ENCODE measurements at places on chromosomes 2 and 18.

DNA sequence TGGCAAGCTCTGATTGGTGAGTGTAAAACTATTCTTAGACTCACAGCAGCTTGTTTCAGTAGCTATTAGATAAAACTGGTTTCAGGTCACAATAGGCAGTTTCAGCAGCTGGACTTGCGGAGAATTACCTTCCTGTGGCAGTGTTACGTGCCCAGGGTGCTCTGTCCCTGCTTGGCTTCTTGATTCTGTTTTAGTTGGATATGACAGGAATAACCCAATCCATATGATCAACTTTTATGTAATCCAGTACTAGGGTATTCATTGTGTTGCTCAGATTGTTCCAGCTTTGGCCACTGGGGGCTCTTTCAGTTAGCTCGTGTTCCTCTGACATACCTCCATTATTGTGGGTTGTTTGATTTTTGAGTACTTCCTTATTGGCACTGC lies 43.1 kb downstream of the INPP4A start:
- no peak for DNase-seq

DNA sequence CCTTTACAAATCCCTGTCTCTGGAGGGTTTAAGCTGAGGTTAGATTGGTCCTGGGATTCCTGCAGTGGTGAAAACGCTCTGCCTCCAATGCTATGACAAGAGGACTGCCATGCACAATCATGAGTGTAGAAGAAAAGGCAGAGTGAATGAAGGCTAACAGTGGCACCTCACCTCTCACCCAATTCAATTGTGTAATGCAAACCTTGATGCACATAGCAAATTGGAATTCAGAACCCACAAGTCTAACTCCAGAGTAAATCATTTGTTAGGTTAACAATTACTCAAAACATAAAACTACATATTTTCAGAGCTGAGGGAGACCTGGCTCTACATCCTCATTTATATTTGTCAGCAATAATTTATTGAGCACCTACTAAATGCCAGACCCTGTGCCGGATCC lies 1.8 kb downstream of the TGFBRAP1 start:
- DNase-seq, result no peak

DNA sequence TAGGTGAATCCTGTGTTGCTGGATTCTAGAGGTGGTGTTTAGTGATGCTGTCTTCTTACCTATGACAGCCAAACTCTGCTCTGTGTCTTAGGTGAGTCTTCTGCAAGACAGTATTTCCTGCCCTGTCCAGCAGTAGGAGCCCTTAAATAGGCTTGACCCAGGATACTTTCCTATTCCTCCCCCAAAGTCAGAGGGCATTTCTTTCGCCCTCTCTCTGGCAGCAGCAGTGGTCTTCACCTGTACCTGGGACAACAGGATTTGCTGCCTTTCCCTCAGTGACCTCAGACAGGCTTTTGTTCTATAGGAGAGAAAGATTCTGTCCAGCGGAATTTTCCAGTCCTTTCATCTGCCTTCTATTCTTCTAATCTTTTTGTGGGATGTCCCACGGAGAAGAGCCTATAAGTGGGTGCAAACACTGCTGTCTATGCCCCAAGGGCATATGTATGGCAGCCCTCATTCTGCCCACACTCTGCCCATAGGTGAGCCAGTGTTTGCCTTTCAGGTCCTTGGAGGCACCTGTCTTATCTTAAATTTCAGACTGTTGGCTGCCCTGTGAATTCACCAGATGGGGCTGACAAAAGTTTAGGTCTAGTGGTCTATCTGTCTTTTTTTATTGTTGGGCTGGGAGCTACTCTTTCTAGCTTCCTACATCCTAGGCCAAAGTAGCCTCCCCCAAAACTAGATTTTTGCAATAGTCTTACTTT lies 177.3 kb upstream of the SPOPL start:
- no peak for DNase-seq

- DNase-seq, result no peak
These were observed 73.9 kb upstream of the TAF1B start for GRCh38 chr2:9769171-9770005.

GRCh38 chr2:230218421-230218820 lies 1.4 kb downstream of the SP110 start:
- DNase-seq, result no peak

DNA sequence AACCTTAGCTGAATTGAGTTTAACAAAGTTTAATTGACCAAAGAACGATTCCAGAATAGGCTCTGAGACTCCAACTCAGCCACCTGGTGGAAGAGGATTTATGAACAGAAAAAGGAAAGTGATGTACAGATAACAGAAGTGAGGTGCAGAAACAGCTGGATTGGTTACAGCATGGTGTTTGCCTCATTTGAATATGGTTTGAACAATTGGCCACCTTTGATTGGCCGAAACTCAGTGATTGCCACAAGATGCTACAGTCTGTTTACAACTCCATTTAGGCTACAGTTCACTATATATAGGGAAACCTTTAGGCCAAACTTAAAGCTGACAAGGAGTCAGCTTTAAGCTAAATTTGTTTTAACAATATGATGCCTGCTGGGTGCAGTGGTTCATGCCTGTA lies 28.1 kb upstream of the SLC35G4 start:
- DNase-seq, result no peak

DNA sequence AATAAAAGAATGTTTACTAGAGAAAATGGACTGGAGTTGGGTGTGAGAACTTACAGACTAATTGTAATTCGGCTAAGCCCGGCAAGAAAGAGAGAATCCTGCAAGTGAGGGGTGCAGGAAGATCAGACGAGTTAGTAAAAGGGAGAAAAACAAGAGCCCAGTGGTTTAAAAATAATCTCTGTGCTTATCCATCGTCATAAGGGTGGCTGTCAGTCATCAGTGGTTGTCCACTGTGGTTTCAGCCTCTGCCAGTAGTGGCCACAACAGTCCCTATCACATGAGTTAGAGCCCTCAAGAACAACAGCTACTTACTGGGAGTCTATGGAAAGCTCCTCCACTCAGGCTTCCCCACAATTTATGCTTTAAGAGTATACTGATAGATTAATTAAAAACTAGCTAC lies 239.8 kb downstream of the SETBP1 start:
- DNase-seq, result no peak

- DNase-seq, result no peak
These were observed 2.5 kb upstream of the ANKRD39 start for GRCh38 chr2:96860065-96861029.

GRCh38 chr2:172674034-172674967 lies 61.3 kb upstream of the RAPGEF4 start:
- DNase-seq, result peak; percentile 24

DNA sequence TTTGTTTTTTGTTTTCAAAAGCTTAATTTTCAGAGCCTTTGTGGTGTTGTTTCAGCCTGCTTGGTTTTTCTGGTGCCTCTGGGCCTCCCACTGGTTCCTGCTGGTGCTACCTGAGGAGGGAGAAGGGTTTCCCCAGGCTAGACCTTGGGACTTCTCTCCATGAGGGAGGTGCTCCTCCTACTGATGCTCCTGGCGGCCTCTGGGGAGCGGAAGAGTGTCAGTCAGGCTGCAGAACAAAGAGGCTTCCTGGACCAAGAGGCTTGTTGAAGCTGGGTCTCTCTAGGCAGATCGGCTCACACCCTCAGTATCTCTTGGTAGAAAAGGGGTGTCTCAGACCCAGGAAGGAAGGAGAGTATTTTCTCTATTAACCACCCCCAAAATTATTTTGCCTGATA lies 32.2 kb downstream of the RFX8 start:
- no peak for DNase-seq

- DNase-seq, result peak; percentile 74
These were observed 68.9 kb downstream of the BIRC6 start for GRCh38 chr2:32425719-32426141.

GRCh38 chr2:231785822-231786176 lies 446 bp upstream of the COPS7B start:
- no peak for DNase-seq

DNA sequence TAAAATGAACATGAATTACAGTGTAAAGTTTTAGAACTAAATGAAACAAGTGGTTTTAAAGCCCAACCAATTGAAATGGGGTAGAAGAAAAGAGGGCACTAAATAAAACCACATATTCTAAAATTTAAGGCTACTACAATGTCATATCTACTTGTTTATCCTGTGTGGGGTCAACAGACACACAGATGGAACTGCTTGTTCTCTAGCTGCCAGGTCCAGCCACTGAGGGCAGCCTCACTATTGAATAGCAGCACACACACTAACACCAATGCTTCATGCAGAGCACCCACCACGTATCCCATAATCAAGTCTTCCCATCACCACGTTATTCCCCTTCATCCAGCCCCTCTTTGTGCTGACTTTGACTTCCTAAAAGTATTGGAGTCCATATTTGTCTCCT lies 88.1 kb downstream of the SPIRE1 start:
- no peak for DNase-seq

GRCh38 chr2:94956797-94957391 lies 68.6 kb upstream of the MAL start:
- peak; percentile 47 for DNase-seq

GRCh38 chr2:178804791-178805190 lies 2.4 kb downstream of the TTN start:
- DNase-seq, result no peak

DNA sequence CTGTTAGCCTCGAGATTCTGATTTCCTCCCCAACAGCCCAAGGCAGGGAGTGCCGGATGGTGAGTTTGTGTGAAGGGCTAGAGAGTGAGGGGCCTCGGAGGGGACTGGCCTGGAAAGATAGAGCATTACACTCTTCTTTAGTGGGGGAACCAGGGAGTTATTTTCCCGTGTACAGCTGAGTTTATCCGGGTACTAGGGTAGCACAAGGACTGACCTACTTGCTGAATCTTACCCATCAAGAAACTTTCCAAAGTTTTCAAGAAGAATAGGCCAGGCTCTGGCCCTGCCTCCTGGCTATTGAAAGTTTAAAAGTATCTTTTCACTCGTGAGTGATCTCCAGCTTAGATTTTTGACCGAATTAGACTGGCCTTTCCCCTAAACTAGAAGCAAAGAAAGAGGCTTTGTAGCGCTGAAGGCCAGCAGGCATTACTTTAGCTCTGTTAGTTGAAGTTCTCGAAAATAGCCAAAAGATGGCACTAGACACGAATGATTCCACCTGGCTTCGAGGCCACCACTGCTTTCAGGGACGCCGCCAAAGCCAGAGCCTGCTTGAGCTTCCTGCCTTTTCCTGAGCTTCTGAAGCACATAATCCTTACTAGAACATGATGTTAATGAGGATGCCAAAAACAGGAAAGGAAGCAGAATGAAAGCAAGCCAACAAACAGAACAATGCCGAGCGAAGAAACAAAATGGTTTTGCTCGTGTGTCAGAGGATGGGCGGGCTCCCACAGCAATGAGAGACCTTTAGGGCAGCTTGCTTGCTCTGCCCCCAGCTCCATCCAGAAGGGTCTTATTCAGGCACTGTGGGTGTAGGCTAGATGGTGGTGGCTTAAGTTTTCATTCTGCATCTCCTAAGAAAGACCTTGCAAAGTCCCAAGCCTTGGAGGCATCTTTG lies 55.8 kb downstream of the TSN start:
- DNase-seq, result peak; percentile 71

DNA sequence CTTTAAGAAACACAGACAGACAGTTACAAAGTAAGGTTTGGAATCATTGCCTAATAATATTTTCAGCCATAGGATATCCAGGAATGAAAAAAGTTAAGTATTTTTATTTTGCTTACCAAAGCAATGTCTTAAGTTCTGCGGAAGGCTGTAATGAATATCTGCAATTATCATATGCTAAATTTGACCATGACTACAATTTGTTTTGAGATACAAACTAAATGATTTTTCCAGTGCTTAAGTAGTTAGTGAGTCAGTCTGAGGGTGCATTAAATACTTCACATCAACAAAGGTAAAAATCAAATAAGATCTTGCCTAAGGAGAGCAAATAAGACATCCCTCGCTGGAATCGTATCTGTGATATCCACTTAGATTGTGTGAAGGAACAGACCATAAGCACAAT lies 250.0 kb downstream of the CD226 start:
- DNase-seq, result no peak

- no peak for DNase-seq
These were observed 129.6 kb upstream of the CNGA3 start for GRCh38 chr2:98216616-98217015.

DNA sequence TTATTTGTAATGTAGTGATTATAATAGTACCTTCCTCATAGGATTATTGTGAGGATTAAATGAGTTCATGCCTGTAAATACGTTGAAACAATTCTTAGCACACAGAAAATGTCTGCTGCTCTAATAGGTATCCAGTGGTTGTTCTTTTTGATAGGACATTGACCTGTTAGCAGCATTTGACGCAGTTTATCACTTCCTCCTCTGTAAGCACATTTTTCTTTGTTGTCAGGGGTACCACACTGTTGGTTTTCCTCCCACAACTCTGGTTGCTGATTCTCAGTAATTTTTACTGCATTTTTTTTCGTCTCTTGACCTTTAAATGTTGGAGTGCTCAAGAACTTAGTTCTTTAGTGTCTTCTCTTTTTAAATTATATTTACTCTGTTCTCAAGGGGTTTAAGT lies 15.4 kb downstream of the PPM1B start:
- DNase-seq, result no peak

GRCh38 chr2:47269316-47270232 lies 114.5 kb upstream of the STPG4 start:
- peak; percentile 96 for DNase-seq

DNA sequence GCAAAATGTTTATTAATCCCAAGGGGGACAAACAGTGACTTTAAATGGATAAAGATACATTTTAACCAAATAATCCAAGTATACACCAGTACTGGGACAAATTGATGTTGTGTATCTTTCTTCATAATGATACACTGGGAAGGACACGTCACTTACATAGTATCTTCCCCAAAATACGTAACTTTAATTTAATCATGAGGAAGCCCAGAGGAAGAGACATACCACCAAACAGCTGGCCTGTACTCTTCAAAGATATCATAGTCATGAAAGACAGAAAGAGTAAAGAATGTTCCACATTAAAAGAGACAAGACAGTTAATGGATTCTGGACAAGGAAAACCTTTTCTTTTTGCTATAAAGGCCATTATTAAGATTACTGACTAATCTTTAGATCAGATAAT lies 37.1 kb downstream of the AGFG1 start:
- DNase-seq, result no peak

DNA sequence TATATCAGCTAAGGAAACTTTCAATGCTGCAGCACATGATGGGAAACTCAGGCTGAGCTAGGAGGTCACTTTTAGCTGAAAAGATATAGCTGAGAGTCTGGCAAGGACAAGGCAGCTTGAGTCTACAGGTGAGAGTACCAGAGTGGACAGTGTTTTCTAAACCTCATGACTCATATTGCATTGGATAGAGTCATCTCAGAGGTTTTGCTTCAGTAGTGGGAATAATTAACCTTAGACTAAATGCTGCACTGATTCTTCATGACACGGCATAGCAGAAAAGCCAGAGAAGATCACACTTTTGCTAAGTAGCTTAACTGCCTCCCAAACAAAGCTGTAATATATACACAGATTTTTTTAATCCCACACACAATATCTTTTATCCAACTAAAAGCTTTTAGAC lies 865.0 kb upstream of the CDH2 start:
- no peak for DNase-seq

GRCh38 chr18:47950511-47950910 lies 20.1 kb upstream of the SMAD2 start:
- DNase-seq, result no peak

DNA sequence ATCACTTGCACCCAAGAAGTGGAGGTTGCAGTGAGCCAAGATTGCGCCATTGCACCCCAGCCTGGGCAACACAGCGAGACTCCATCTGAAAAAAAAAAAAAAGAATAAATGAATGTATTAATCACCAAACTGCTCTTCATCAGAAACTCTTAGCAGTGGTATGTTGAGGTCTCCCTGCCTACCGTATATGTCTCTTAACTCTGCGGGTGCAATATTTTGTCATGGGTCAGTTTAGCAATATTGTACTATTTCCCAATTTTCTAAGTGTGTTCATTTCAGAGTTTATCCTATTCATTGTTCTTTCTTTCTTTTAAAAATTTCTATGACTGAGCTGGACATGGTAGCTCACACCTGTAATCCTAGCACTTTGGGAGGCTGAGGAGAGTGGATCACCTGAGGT lies 37.9 kb upstream of the MAP4K3 start:
- DNase-seq, result no peak

All from fibroblast of the aortic adventitia (primary cell).